Left lobe of liver (tissue), 2 donors: ENCODE measurements at places on chromosomes 12 and 14. TPM values are rescaled to one million over a fixed set of nuclear protein-coding genes. Genes with fewer than 3 reads are reported as not detected.

KRT72 gene
- not detected for total RNA-seq

LHX5 gene
- not detected for total RNA-seq

PTHLH gene
- 0.10 TPM for total RNA-seq

FGD4 gene
- total RNA-seq, result 21.6 TPM

MAX gene
- 32.3 TPM for total RNA-seq

SLC5A8 gene
- total RNA-seq, result not detected

DHRS7 gene
- 92.1 TPM for total RNA-seq
